ENCODE measurements at places on chromosomes 5 and 9. TPM values are rescaled to one million over a fixed set of nuclear protein-coding genes. Genes with fewer than 3 reads are reported as not detected.

Gene C5orf58
- not detected for total RNA-seq

Gene GOLM1
- total RNA-seq: 8.5 TPM

Gene MTAP
- 23.7 TPM for total RNA-seq

Gene ANKRD31
- total RNA-seq: 0.14 TPM

Gene TAF11L5
- not detected for total RNA-seq

Gene SLC1A1
- 40.2 TPM for total RNA-seq

Gene AHRR
- total RNA-seq: 0.22 TPM

Gene TAF11L6
- total RNA-seq: not detected

Gene CDH9
- not detected for total RNA-seq

Gene KLF9
- total RNA-seq: 74.7 TPM

Gene PCDHGC5
- total RNA-seq: 0.37 TPM

Gene ZNF879
- total RNA-seq: 0.62 TPM

Gene HSD17B3
- total RNA-seq: 4.4 TPM

Gene PPP3R2
- not detected for total RNA-seq

Gene BRD8
- total RNA-seq: 9.0 TPM

Gene LCN10
- not detected for total RNA-seq

Gene EQTN
- not detected for total RNA-seq

Gene PKN3
- total RNA-seq: 0.81 TPM

Gene PCDHGA4
- 1.8 TPM for total RNA-seq

Gene SOHLH1
- total RNA-seq: not detected

Gene ADCY2
- 0.93 TPM for total RNA-seq

Gene C1QTNF3
- total RNA-seq: 3.6 TPM

Gene DNAJC18
- 0.55 TPM for total RNA-seq

Gene FOXD4
- total RNA-seq: not detected

Gene RUSC2
- 12.0 TPM for total RNA-seq

Gene ANKRD34B
- not detected for total RNA-seq

Gene SLC4A9
- not detected for total RNA-seq

Gene STX17
- 24.2 TPM for total RNA-seq

Gene C5orf63
- total RNA-seq: 6.2 TPM

Gene TMEM174
- not detected for total RNA-seq

Gene TAF11L10
- not detected for total RNA-seq

Gene PGM5
- 3.4 TPM for total RNA-seq

Gene ZNF782
- 3.6 TPM for total RNA-seq

Gene N4BP3
- 0.05 TPM for total RNA-seq

Gene BTNL3
- total RNA-seq: not detected

Gene SHISAL2B
- total RNA-seq: not detected

Gene TRPM3
- total RNA-seq: 0.30 TPM

Gene TMOD1
- 9.8 TPM for total RNA-seq
